Cortex of kidney (tissue), 1 donor: ENCODE measurements at places on chromosomes 5 and 9.

- DNase-seq, result no peak
These were observed 101.4 kb downstream of the PPARGC1B start for GRCh38 chr5:149831492-149831891.

DNA sequence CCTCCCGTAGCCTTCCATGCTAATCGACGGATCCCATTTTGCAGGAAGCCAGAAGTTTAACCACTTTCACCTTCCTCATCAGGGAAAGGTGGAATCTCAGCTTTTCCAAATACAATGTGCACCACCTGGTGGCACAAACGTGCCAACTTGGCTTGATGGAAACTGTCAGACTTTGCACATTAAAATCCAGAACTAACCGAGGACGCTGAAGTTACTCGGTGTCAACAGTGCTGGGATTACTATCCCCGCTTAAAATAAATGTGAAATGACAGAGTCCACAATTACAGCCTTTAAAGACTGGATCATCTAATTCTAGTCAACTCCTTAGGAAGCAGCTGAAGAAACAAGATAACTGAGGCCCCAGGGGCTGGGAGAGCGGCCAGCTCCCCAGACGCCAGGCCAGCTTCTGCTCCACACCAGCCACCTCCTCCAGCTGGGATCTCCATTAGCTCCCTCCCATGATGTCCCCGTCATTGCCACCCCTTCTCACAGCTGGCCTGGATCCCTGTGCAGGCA, 50.1 kb upstream of the RETREG1 start:
- no peak for DNase-seq

GRCh38 chr9:124617477-124618141, 110.4 kb upstream of the NR5A1 start:
- DNase-seq, result no peak

DNA sequence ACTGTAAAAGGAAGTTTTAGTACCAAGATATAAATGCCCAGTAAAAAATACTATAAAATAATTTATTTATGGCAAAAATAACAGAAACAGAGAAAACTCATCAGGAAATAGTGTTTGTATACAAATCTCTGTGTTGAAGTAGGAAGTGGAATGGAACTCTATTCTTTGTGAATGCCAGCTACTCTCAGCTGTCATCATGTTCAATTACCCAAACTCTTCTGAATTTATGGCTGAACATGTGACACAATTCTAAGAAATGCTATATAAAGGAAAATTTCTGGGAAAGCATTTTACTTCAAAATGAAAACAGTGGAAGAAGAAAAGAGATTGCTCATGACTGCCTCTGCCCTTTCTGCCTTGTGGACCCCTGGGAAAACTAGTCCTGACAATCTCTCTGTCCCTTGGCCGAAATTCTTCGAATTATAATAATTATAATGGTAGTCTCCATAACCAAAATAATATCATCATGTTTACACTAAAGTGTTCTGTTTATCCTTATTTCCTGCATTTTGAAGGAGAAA, 522.3 kb upstream of the ST8SIA4 start:
- DNase-seq, result no peak
